ENCODE measurements at places on chromosomes 3 and 15. TPM values are rescaled to one million over a fixed set of nuclear protein-coding genes. Genes with fewer than 3 reads are reported as not detected.

RAB6B gene
- total RNA-seq = 4.1 TPM

KIF15 gene
- 2.4 TPM for total RNA-seq

LRRC2 gene
- 2.5 TPM for total RNA-seq

DNAJA4 gene
- 52.8 TPM for total RNA-seq

ADGRG7 gene
- total RNA-seq = 21.7 TPM

GOLGA8Q gene
- total RNA-seq = 5.5 TPM

GATA2 gene
- total RNA-seq = 1.6 TPM

GRM2 gene
- total RNA-seq = 0.61 TPM

GRAMD2A gene
- total RNA-seq = 0.98 TPM

ITGB5 gene
- 69.6 TPM for total RNA-seq

PGBD4 gene
- total RNA-seq = 1.4 TPM

SI gene
- 29.5 TPM for total RNA-seq

REC114 gene
- not detected for total RNA-seq

SPTSSB gene
- total RNA-seq = 0.65 TPM

COL6A5 gene
- not detected for total RNA-seq

ADAMTS7 gene
- total RNA-seq = 1.8 TPM

PLS1 gene
- total RNA-seq = 442 TPM

BCL2A1 gene
- total RNA-seq = 1.0 TPM

PLA2G4E gene
- total RNA-seq = 0.06 TPM

PLA1A gene
- 1.5 TPM for total RNA-seq
